HS-5 (cell line): ENCODE measurements at places on chromosomes 5 and 9.

DNA sequence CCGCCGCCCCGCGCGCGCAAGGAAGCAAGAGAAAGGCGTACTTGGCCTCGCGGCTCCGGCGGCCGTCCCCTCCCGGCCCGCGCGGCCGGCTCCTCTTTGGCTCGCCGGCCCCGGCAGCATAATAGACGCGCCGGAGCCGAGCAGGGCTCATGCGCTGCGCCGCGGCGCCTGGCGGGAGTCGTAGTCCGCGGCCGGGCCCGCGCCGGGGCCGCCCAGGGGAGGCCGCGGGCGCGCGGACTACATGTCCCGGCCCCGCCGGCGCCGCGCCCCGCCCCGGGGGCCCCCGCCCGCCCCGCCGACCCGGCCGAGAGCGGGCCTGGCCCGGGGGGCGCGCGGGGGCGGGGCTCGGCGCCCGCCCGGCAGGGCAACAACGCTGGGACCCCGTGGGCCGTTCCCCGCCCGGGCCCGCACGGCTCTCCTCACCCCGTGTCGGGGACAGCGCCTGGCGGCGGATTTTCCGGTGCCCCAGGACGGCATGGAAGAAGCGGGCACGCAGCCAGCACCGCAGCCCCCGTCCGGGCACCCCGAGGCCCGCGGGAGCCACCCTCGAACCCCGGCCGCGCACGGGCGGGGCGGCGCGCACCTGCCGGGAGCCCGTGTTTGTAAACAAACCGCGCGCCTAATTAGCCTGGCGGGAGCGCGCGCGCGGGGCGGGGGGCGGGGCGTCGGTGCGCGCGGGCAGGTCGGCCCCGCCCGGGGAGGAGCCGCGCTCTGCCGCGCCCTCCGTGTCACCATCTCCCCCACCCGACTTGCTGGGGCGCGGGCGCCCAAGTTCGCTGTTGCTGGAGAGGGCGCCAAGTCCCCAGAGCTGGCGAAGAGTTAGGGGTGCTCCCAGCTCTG lies at the start of gene BRD3:
Gene BRD3 (minus strand): TSS at position 123 of the 840 bp plus-strand sequence. CDS start 14,549 bp downstream, outside the sequence.
- peak; percentile 15 for DNase-seq

GRCh38 chr9:15308511-15308910 lies 1.5 kb upstream of the TTC39B start:
- peak; percentile 40 for DNase-seq

DNA sequence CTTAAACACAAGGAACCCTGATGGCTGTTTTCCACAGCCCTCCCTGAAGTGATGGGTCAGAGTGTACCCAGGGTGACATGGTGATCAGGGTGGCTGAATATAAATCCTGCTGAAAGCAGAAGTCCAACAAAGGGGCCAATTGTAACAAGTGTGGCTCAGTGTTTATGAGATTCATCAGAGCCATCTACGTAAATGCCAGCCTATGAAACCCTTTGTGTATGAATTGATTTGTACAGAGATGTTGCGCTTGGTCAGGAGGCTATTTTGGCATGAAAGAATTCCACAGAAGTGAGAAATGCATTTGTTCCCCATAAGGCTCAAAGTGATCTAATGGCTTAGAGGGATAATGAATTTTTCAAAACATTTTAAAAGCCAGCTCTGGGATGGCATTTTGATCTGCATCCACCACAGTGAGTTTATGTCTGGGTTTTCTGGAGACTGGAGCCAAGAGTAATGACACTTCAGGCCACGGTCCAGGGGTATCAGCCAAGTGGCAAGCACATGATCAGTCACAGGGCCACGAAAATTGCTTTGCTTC lies 12.4 kb downstream of the PRUNE2 start:
- DNase-seq = no peak

- no peak for DNase-seq
Observed at GRCh38 chr9:124813501-124814163, 36.7 kb downstream of the OLFML2A start.

- DNase-seq = no peak
Observed at GRCh38 chr9:137030006-137030405, 1.9 kb downstream of the FUT7 start.

DNA sequence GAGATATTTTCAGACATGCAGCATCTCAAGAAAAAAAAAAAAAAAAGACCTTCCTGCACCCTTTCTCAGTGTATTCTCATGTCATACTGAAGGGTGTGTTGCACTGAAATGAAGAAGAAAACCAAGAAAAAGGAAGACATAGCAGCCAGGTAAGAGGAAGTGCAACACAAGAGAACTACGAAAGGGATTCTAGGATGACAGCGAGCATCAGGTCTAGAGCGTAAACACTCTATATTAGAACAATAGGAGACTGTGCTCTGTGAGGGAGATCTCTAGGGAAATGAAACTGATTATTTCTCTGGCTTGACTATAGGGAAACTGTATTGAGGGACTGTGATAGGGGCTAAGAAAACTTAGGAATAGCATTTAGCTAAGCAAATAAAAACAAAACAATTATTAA lies 30.0 kb downstream of the BTF3 start:
- no peak for DNase-seq

GRCh38 chr5:135391869-135392255 lies 7.2 kb downstream of the MACROH2A1 start:
- no peak for DNase-seq

DNA sequence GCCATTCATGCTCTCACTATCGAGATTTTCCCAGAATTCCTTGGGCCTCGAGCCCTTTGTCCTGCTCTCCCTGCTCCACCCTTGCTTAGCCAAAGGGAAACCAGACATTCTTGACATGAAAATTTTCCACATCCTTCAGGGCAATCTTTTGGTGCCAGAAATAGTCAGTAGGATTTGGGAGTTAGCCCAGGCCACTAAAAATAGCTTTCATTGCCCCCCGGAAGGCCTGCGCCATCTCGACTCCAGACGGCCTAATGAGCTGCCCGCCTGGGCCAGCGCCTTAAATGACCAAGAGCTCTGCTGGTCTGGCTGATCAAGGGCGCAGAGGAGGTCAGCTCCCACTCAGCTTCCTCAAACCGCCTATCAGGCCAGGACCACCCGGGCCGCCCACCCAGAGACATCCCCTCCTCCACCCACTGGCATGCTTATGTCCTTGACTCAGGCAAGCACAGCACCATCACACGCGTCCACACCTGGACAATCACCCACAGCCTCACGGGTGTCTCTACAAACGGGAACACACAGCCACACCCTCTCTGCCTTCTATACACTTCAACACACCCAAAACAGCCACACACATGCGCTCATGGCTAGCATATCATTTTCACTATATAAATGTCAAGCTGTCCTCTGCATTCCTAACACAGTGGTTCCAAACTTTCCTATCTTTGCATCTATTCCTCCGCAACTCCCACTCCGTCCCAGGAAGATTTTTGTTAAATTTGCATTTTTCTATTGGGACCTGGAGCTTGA lies 20.9 kb downstream of the DUSP1 start:
- DNase-seq = no peak

DNA sequence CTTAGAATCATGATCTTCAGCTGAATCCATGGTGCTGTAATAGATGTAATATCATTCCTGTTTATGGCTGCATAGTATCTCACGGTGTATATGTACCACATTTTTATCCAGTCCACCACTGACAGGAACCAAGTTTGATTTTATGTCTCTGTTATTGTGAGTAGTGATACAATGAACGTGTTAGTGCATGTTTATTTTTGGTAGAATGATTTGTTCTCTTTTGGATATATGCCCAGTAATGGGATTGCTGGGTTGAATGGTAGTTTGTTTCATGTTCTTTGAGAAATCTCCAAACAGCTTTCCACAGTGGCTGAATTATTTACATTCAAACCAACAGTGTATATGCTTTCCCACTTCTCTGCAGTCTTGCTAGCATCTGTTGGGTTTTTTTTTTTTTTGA lies 175.1 kb upstream of the CDH10 start:
- DNase-seq = no peak

- no peak for DNase-seq
Observed at GRCh38 chr5:71662381-71662780, 56.7 kb upstream of the CARTPT start.
